ENCODE measurements at places on chromosomes 5 and 9. TPM values are rescaled to one million over a fixed set of nuclear protein-coding genes. Genes with fewer than 3 reads are reported as not detected.

ENTPD2 gene
- total RNA-seq, result not detected

GRCh38 chr5:148747536-148747906, 78.9 kb upstream of the ADRB2 start:
- no peak overlapping the region for H3K27ac ChIP-seq
- H3K4me1 ChIP-seq, result no peaks in the 10 kb centered on the region
- no peak overlapping the region for H3K4me3 ChIP-seq
- no peaks in the 10 kb centered on the region for H3K27me3 ChIP-seq

DNA sequence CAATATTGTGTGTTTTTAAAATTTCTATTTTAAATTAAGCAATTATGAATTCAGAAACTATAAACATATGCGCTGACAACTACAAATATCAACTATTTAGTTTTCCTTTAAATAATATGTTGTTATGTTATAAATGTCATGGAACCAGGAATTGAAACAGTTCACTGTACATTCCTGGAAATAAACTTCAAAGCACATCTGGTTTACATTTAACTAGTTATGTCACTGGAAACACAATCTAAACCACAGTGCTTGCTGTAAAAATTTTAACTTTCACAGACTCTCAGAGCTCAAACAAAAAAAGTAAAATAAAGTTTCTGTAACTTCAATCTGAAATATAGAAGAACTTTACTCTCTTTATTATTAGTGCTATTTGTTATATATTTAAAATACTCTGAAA, 179.2 kb downstream of the FBN2 start:
- H3K27ac ChIP-seq, result no peak overlapping the region
- no peaks in the 10 kb centered on the region for H3K27me3 ChIP-seq
- DNase-seq, result peak; percentile 23
- H3K36me3 ChIP-seq, result peaks cover 15% of the 10 kb centered on the region

DNA sequence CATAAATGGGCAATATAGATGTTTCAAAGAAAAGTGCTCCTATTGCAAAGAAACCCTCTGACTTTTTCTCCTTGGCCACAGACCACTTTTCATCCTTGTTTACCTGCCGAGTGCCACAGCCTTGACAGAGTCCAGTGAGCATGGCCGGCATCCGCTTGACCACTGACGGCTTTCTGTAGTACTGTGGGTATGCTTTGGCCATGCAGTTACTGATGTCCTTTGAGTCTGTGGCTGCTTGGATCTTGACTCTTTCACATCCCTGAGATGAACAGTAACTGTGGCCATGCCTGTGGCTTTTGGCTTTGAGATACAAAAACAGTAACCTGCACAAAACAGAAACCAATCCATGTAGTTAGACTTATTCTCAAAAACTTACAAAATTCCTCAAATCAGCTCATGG, 70.4 kb downstream of the CEMIP2 start:
- H3K27ac ChIP-seq, result no peak overlapping the region
- H3K4me3 ChIP-seq, result no peak overlapping the region
- peaks cover 33% of the 10 kb centered on the region for H3K36me3 ChIP-seq
- no peak for DNase-seq
- H3K4me1 ChIP-seq, result no peaks in the 10 kb centered on the region
- no peaks in the 10 kb centered on the region for H3K27me3 ChIP-seq

- H3K36me3 ChIP-seq, result no peaks in the 10 kb centered on the region
- H3K4me1 ChIP-seq, result no peaks in the 10 kb centered on the region
- H3K27me3 ChIP-seq, result peaks cover 8% of the 10 kb centered on the region
- H3K27ac ChIP-seq, result no peak overlapping the region
- DNase-seq, result peak; percentile 62
These were observed 5.9 kb upstream of the FOXD1 start for GRCh38 chr5:73454379-73455036.

- no peaks in the 10 kb centered on the region for H3K4me1 ChIP-seq
- no peaks in the 10 kb centered on the region for H3K36me3 ChIP-seq
- DNase-seq, result no peak
These were observed 11.3 kb upstream of the POU4F3 start for GRCh38 chr5:146327257-146327870.
